ENCODE measurements at places on chromosomes 2 and 18.

DNA sequence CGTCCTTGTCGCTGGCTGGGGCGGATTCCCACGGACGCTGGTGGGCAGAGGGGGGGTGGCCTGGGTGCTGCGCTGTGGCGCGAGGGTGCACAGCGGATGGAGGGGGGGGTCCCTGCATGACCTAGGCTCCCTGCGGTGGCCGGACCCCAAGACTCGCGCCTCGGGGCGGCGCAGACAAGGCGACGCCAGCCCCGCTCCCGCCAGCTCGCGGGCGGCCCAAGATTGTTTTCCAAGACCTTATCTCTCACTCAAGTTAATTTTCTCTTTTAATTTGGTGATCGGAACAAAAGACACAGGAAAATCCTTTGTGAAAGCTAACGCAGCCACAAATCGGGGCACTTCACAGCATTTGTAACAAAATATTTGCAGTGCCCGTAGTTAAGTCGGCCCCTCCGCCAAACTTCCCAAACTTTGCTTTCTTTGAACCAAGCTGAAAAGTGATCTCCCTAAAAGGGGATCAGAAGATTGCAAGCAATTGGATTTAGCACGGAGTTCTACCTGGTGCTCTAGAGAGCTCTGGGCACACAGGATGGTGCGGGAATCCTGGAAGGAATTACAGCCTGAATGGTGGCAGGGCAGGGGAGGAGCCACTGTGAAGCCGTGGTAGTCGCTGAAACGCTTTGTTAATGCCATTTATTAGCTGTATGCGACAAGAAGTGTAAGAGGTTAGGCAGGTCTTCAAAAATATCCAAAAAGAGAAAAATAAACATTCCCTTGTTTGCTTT lies 4.8 kb upstream of the ID2 start:
- DNase-seq: no peak

DNA sequence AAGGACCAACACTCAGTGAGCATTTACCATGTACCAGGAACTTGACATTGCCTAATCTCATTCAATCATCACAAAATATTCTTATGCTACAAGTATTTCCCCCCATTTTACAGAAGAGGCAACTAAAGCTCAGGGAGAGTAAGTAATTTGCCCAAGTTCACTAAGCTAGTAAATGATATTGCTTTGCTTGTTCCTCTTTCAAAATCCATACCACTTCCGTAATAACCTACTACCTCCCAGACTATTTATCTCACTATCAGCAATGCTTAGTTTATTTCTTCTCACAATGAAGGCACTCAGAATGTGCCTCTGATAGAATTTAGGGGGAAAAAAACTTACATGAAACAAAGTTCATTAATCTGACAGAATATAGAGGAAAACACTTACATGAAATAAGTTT lies 1070.9 kb upstream of the FANCL start:
- no peak for DNase-seq

DNA sequence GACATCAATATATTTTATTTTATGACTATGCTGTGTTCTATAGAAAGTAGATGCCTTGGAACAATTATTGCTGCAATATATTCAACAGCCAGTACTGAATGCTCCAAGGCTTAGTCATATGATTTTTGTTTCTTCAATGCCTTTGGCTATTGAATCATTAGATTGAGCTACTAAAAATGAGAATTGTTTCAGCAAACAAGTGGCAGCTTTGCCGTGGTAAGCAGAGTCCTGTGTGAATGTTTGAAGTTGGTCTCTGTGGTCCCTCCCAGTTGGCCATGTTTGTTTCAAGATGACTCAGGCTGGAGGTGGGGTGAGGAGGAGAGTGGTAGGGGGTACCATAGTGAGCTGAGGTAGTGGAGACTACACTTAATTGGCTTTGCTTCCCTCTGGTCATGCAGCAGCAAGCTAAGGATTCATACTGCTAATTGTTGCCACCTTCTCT lies 198.6 kb upstream of the EPAS1 start:
- DNase-seq: no peak

- no peak for DNase-seq
Observed at GRCh38 chr2:8855010-8855409, 17.6 kb upstream of the KIDINS220 start.

DNA sequence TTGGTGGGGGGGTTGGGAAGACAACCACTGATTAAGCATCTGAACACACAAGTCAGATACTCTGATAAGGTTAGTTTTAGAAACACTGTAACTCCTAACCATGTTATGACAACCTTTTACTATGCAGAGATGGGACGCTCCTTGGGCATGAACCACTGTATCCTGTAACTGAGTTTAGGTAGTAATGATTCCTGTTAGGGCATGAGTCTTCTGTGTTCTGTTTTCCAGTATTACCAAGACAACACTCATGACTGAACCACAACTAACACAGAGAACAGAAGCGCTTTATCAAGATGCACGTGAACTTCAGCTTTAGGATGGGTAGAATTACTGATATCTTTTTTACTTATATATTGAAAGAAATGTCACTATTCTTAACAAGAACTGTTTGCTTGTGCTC lies 14.1 kb upstream of the CREB1 start:
- DNase-seq: no peak
